SW 1271 (cell line): ENCODE measurements at places on chromosomes 7 and 10.

DNA sequence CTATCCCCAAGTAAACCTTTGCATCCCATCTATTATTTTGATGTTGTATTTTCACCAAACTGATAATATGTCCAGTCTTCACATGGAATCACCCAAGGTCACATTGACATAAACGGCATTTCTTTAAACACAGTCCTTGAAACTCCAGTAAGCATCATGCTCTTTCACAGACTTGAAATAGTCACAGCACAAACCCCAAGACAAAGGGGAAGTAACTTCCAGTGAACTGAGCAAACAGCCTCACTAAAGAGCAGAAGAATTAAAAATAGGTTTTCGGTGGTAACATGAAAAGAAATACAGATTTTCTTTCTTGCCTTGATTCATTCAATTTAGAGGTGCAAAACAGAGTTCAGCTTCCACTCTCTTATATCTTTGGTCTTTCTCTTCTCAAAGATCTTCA, 253.7 kb downstream of the SFMBT2 start:
- no peak for DNase-seq

DNA sequence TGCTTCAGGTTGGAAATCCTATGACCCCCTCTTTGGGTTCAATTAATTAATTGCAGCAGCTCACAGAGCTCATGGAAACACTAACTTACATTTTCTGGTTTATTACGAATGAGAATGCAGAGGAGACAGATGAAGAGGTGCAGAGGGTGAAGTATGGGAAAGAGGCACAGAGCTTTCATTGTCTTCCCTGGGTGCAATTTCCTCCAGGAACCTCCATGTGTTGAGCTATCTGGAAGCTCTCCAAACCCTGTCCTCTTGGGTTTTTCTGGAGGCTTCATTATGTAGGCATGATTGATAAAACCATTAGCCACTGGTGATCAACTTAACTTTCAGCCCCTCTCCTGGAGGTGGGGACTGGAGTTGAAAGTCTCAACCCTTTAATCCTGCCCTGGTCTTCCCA, 133.0 kb upstream of the AUTS2 start:
- DNase-seq: no peak

DNA sequence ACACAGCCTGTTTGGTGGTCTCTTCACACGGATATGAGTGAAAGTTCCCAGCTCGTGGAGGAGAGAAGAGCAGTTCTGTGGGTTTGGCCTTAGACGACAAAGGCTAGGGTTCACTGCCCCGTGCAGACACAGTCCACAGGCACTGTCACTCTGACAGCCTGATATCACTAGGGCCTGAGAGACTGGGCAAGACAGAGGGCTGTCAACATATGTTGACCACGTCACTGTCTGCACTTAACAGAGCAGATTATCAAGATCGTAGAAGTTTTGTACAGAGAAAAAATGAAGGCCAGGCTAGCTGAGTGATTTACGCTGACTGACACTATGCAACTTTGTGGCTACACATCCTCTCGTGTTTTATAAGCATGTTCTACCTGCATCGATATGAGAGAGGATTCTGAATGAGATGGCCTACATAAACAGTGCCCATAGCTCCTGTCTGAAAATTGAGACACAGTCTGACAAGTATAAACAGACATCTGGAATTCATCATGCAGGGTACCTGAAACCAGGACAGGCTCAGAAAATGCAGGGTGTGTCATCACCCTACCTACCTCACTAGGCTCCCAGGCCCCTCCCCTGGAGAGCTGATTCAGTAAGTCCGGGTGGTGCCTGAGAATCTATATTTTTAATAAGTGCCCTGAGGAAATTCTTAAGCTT, 120.0 kb downstream of the SGMS1 start:
- no peak for DNase-seq

- DNase-seq: no peak
Measured at GRCh38 chr10:48490571-48490940, 114.3 kb downstream of the ARHGAP22 start.

GRCh38 chr10:95809370-95810197, 53.6 kb downstream of the ENTPD1 start:
- DNase-seq: no peak

GRCh38 chr10:64486149-64486548, 964.9 kb downstream of the REEP3 start:
- no peak for DNase-seq

GRCh38 chr7:153640586-153640985, 411.6 kb upstream of the DPP6 start:
- DNase-seq: no peak

DNA sequence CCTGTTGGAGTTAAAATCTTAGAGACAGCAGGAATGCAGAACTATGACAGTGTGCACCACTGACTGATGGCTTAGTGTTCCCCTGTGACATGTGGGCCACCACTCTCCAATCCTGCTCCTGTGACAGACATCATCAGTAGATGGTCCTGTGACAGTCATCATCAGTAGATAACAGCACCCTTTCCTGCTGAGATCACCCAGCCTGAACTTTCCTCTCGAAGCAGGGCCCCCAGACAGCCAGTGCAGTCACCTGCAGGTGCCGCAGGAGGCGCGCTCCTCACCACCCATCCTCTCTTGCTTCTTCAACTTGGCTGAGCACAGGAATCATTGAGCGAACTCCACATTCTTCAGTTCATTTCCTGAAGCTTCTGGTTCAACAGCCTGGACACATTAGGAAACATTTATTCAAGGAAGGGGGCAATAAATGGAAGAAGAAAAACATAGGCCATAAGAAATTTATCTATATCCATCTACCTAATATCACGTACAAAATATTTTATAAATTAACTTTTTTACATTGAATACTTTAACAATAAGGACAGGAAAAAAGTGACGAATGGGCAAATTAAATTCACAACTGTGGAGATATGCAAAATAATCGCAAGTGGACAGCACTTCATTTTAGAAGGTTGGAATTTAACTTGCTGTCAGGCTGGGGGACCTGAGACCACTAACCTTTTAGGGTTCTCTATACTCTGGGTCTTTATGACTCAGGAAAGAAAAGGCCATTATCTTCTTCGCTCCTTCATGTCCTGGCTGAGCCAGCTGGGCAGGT, 32.0 kb upstream of the MKI67 start:
- no peak for DNase-seq

DNA sequence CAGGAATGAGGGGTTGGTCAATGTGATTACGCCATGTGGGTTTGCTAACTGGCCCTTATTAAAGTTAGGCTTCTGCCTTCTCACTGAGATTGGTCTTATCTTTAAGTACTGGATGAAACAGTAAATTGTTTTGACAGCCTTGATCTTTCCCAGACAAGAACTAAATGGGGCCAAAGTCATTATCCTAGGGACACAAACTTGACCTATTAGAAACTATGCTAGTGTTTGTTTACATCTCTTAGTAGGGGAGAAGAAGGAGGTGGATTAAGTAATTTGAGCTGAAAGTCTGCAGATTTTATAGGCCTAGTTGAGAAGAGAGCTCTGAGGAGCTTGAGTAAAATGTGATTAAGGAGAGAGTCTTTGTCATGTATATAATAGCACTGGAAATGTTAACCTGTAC, 386.9 kb downstream of the HTR7 start:
- DNase-seq: no peak

DNA sequence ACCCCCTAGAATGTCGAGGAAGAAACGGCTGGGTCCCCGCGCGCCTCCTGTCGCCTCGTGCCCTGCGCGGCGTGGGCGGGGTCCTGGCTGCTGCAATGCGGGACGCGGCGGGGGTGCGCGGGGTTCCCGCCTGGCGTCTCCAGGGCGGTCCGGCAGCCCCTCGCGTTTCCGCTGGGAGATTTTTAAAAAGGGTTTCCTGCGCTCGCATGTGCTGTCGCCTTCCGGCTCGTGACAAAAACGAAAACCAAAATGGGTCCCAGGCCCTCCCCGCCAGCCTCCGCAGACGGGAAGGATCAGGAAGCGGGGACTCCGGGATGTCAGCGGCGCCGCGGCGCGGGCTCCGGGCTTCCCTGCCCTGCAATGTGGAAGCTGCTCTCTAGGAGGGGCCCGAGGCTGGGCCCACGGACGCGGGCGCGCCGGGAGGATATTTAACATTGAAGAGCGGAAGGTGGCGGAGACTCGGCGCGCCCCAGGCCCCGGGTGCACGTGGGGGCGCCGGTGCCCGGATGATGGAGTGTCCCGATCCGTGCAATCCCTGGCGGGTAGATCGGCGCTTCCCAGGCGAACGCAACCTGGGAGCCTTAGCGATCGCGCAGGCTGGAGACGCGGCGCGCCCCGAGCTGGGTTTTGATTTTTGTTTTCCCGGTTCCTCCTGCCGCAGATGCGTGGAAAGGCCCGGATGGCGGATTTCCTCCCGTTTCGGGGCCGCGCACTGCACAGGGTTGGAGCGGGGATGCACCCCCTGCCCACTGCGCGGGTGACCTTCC, 1.0 kb downstream of the PFKP start:
- DNase-seq: no peak

DNA sequence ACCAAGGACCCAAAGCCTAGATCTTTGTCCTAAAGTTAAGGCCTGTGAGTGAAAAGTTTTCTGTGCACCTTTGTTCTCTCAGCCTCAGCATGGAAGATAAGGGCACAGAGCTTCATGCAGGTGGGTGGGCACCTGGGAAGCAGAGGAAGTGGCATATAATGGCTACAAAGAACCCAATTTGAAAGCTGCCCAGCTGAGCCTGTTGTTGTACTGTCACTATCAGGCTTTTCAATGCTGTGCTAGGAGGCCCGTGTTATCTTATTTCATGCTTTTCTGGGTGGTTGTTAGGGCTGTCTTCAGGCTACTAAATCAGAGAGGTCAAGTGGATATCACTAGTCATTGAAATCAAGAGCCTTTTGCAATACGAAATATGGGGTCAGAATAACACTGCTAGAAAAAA, 443.8 kb downstream of the SORCS1 start:
- DNase-seq: no peak

DNA sequence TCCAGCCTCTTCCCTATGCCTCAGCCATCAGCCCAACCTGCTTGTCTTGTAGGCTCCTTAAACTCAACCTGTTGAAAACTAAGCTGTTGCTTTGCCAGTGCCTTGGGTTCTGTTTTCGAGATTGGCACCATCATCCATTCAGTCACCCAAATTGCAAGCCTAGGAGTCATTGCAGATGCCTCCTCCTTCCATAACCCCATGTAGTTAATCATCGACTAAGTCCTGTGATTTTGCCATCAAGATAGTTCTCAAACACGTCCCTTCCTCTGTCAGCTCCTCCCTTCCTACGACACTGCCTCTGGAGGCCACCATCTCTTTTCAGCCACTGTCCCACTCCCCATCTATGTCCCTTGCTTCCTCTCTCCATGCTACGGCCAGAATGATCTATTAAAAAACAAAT, 168.1 kb downstream of the RAB11FIP2 start:
- DNase-seq: no peak

DNA sequence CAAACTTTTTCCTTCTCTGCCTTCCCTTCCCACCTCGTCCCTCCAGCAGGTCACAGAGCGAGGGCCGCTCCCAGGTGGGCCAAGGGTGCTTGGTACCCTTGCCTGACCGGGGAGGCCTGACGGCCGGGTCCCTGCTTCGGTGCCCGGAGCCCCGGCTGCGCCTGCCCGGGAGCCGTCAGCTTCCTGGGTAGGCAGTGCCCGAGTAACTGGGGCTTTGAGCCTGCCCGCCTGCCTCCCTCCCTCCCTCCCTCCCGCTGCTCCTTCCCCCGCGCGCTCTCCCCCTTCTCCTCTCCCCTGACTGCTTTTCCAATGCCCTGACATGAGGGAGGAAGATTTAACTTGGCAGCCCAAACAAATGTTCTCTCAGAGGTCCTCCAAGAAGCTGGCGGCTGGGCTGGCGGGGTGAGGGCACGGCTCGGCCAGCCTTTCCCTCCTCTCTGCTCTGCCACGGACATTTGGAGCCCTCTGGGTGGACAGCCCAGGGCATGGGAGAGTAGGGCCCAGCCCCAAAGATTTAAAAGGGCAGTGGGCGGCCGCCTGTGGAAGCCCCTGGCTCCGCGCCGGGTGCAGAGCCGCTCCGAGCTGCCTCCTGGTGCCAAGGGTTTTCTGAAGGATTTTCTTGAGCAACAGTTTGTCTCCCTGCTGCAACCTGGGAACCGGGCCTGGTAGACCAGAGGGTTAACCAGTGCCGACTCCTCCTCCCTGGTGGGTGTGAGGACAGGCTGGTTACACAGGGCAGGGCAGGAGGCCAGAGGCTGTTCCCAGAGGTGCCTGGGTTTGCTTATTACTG, 2.0 kb downstream of the ZMIZ1 start:
- DNase-seq: no peak

DNA sequence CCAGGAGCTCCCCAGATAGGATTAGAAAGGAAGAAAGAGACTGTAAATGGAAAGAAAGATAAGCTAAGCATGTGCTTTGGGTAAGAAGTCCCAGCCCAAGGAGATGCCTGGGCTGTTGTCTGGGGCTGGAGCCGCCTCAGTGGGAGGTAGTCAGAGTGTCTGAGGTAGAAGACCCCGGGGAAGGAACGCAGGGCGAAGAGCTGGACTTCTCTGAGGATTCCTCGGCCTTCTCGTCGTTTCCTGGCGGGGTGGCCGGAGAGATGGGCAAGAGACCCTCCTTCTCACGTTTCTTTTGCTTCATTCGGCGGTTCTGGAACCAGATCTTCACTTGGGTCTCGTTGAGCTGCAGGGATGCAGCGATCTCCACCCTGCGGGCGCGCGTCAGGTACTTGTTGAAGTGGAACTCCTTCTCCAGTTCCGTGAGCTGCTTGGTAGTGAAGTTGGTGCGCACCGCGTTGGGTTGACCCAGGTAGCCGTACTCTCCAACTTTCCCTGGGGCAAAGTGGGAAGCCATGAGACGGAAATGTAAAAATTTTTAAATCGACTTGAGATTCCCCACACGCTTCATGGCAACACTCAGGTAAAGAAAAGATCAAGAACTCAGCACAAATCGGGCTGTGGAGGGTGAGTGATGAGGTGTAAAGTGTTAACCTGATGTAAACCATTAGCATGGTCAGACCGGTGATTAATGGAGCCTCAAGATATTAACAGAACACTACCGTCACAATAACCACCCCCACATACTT, 1.3 kb downstream of the HOXA1 start:
- no peak for DNase-seq

DNA sequence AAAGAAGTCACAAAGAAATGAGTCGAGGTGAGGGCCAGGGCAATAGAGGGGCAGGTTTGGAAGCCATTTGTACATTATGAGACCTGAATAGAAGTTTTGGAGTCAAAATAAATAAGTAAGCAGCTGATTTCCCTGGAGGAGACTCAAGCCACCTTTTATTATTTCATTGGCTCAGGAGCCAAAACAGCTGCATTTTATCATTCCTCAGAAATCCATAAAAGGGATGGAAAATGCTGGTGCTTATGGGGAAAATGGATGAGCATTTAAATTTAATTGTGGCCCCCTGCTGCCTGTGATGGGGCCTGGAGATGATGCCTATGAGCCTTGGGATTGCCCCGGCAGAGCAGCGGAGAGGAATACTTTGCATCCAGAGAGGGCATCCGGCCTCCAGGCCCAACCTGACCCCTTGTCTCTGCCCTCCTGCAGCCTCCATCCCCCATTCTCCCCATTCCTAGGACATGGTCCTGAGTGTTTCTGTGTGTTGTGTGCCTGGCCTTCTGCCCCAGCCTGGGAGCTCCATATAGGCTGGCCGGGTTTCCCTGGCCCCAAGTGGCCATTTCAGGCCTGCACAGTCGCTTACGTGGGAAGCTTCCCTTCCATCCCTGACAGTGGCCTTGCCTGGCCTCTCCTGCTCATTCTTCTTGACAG, 296.8 kb upstream of the ZMIZ1 start:
- DNase-seq: no peak

- DNase-seq: peak; percentile 66
Measured at GRCh38 chr7:41027428-41028115, 675.3 kb downstream of the INHBA start.
